ENCODE measurements at places on chromosomes 5 and 9.

DNA sequence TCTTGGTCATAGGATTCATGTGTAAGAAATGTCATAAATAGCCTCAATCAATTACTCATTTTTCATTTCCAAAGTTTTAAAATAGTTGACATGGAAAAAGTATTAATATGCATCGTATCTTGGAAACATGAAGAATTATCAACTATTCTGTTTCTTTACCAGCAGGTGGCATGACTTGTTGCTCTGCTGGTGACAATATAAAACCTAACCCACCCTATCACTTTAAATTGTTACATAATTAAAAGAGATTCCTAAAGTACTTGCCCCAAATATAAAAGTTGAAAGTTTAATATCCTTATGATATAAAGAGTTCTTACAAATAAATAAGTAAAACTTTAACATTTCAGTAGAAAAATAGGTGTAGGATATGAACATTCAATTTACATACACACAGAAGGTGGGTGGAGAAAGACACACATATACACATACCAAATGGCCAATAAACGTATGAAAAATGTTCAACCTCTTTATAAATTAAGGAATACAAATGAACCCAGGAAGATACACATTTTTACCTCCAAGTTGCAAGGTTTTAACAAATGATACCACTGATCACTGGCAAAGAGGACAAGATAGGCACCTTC lies 30.6 kb downstream of the MAP1B start:
- no peak for DNase-seq

GRCh38 chr5:133252133-133252480 lies 200.3 kb downstream of the HSPA4 start:
- DNase-seq = no peak

GRCh38 chr5:4207486-4207885 lies 611.9 kb downstream of the IRX1 start:
- DNase-seq = no peak

- DNase-seq = no peak
Observed at GRCh38 chr9:94084314-94084713, at the start of gene PTPDC1. Gene PTPDC1 (plus strand): TSS chr9:94084464. CDS start chr9:94084531, 67 bp downstream.
